GM04504 (cell line): ENCODE measurements at places on chromosomes 7 and 10.

- DNase-seq = no peak
Measured at GRCh38 chr10:77289027-77289501, 348.5 kb downstream of the KCNMA1 start.

- DNase-seq = no peak
Measured at GRCh38 chr10:132185601-132186487, 904 bp upstream of the DPYSL4 start.

- no peak for DNase-seq
Measured at GRCh38 chr10:1652151-1652550, 85.2 kb downstream of the ADARB2 start.

DNA sequence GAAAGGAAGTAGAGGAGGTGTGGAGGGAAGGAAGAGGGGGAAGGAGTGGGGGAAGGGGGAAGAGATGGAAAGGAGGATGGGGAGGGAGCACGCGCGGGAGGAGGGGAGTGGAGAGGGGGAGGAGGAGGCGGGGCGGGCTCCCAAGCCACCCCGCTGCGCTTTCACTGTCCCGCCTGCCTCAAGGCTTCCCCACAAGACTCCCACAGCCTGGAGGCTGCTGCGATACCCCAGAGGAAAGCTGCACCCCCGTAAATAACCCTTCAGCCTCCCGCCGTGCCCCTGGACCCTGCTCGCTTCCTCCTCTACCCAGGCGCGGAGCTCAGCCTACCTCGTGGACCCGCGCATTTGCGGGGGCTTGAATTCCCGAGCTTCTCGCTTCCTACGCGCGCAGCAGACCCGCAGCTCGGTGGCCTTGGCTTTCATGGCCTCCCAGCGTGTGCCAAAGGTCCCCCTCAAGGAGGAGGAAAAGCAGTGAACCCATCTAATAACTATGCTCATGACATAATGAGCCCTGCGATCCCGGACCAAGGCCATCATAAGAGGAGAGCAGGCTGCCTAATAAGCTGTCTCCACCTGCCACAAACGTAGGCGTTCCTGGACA is at the start of gene C10orf67:
TSS of gene C10orf67 (minus strand) at position 557 of the 601 bp plus-strand sequence. CDS start at position 534, 23 bp downstream.
- no peak for DNase-seq

GRCh38 chr10:79025199-79025832 is 43.5 kb upstream of the ZMIZ1 start:
- no peak for DNase-seq

GRCh38 chr10:110815354-110816004 is 56.2 kb upstream of the PDCD4 start:
- DNase-seq = no peak

GRCh38 chr7:105937411-105937810 is 25.7 kb upstream of the CDHR3 start:
- no peak for DNase-seq
